ENCODE measurements at places on chromosomes 6 and 20. TPM values are rescaled to one million over a fixed set of nuclear protein-coding genes. Genes with fewer than 3 reads are reported as not detected.

DNA sequence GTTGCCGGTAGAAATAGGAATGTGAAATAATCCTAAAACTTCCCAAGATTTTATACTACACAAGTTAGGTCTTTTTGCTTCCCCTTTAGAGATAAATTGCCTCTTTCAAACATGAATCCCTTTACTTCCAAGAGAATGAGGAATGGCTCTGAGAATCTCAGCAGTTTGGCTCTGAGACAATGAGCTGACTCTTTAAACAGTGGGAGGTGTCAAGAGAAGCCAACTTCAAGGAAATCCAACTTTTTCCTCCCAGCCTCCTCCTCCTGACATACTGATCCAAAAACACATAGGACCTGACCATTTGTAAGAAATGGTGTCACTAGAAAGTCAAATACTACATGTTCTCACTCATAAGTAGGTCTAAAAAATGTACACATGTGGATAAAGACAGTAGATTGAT, 154.2 kb downstream of the ALDH8A1 start:
- no peak for DNase-seq

- DNase-seq = peak; percentile 21
These were observed 106.0 kb downstream of the MYO6 start for GRCh38 chr6:75855052-75855451.

- DNase-seq = no peak
These were observed 3.1 kb upstream of the CEBPB start for GRCh38 chr20:50187403-50188051.

GRCh38 chr6:158808941-158809678, 10.1 kb downstream of the EZR start:
- no peak for DNase-seq

DNA sequence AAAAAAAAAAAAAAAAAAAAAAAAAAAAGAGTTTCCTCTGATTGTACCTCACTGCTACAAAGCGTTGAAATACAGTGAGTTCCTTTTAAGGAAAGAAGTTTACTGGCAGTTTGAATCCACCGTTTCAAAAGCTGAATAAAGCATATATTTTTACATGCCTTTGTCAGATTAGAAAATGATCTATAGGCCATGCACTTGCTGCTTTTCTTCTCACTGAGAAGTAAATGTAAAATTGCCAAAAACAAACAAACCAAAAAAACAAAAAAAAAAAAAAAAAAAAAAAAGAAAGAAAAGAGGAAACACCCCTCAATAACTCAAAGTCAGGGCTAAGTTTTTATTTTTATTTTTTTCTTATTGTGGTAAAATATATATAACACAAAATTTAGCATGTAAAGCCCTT, 81.9 kb downstream of the LYRM4 start:
- DNase-seq = no peak

DNA sequence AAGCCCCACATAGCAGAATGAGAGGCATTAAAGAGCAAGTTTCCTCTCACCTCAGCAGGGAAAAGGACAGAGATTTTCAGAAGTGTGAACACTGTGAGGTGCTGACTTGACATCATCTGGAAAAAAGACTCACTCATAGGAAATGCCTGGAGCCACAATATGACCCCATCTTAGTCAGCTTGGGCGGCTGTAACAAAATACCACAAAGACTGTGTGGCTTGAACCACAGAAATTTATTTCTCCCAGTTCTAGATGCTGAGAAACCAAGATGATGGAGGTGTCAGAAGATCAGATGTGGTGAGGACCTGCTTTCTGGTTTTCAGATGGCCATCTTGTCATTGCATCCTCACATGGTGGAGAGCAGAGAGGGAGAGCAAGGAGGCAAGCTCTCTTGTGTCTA, 253.1 kb downstream of the ADGB start:
- peak; percentile 93 for DNase-seq

DNA sequence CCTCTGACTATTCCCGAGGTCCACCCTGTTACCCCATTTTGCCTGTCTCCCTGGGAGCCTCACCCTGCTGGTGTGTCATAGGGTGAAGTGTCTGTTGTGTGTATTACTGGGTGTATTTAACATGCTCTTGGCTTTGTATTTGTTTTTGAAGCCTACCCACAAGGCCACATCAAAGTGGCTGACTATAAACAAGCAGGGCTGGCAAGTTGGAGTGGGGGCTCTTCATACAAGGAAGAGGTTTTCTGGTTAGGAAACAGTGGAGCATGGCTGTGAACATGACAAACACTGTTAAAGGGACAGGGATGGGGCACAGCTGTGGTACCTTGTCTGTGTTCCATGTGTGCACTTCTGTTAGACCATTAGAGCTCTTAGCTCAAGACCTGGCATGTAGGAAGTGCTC, 26.3 kb downstream of the HECA start:
- DNase-seq = peak; percentile 37

DNA sequence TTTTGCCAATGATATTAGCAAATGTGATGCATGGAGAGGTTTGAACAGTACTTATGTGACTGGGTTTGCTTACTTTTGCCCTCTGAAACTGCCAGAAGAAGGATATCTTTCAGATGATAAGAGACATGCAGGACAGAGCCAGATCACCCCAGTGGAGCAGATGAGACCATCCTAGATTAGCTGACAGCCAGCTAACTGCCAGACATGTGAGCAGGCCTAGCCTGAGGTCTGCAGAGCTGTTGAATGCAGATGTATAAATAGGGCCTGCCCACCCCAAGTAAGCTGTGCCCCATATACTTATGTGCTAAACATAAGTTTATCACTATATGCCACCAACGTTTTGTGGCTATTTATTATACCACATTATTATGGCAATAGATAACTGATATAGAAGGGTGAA, 5.9 kb downstream of the ZSCAN31 start:
- no peak for DNase-seq

GRCh38 chr6:97717086-97717485, 434.1 kb upstream of the MMS22L start:
- DNase-seq = no peak

DNA sequence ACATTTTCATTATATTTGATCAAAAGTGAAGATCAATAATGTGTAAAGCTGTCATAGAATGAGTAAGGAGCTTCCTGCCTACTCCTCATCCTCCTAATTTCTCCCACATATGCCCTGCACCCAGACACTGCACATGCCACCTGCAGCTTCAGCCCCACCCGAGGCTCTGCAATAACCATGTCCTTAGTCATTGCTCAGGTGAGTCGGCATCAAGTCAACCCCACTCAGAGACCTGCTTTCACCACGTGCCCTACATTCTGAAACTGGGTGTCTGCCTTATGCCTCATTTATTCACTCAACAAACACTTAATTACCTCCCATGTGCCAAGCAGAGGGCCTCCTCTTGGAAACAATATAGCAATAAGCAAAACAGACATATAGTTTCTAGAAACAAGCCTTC, 15.4 kb upstream of the TNFAIP3 start:
- DNase-seq = no peak

Gene ARMC2
- 0.17 TPM for total RNA-seq

Gene PRPH2
- total RNA-seq = not detected

Gene SMLR1
- not detected for total RNA-seq

Gene RIPPLY2
- not detected for total RNA-seq

Gene ULBP2
- 12.2 TPM for total RNA-seq

Gene HSF2
- total RNA-seq = 13.3 TPM

Gene EFCAB8
- total RNA-seq = not detected
